ENCODE measurements at places on chromosomes 6 and 20. TPM values are rescaled to one million over a fixed set of nuclear protein-coding genes. Genes with fewer than 3 reads are reported as not detected.

Gene MMS22L
- total RNA-seq = 11.2 TPM

Gene EYS
- total RNA-seq = not detected

Gene NOTCH4
- 1.5 TPM for total RNA-seq

Gene OXT
- total RNA-seq = 3.0 TPM

- no peak for DNase-seq
- H3K27me3 ChIP-seq = no peaks in the 10 kb centered on the region
- no peaks in the 10 kb centered on the region for H3K4me1 ChIP-seq
- no peak overlapping the region for H3K27ac ChIP-seq
- peaks cover 55% of the 10 kb centered on the region for H3K36me3 ChIP-seq
These were observed 3.3 kb upstream of the GNRH2 start for GRCh38 chr20:3040086-3040485.

GRCh38 chr20:4936851-4937406, 64.4 kb downstream of the SLC23A2 start:
- DNase-seq = no peak
- no peaks in the 10 kb centered on the region for H3K4me1 ChIP-seq
- no peaks in the 10 kb centered on the region for H3K27me3 ChIP-seq
- H3K27ac ChIP-seq = no peak overlapping the region

GRCh38 chr6:21180155-21180554, 413.4 kb upstream of the SOX4 start:
- no peak for DNase-seq
- H3K4me3 ChIP-seq = no peak overlapping the region
- no peaks in the 10 kb centered on the region for H3K27me3 ChIP-seq
- no peaks in the 10 kb centered on the region for H3K36me3 ChIP-seq

- H3K4me1 ChIP-seq = no peaks in the 10 kb centered on the region
- no peak overlapping the region for H3K27ac ChIP-seq
- no peak overlapping the region for H3K4me3 ChIP-seq
- H3K27me3 ChIP-seq = peaks cover 3% of the 10 kb centered on the region
These were observed 140.2 kb upstream of the PHACTR1 start for GRCh38 chr6:12576389-12576788.

DNA sequence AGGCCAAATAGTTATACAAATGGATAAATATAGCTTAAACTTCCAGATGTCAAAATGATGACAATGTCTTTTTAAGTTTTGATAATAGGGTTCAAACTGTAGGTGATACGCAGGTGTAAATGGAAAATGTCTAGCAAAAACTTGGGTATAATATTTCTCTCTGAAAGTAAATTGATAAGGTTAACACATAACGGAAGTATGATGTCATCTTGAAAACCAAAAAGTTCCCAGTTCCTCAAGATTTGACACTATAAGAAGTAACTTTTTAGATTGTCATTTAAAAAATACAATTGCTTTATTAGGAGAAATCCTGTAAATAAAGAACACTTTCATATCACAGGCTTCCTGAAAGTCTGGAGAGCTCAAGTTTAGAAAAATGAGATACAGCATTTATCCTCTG, 483.4 kb downstream of the FRK start:
- no peak overlapping the region for H3K4me3 ChIP-seq
- no peak for DNase-seq
- H3K27ac ChIP-seq = no peak overlapping the region
- H3K27me3 ChIP-seq = no peaks in the 10 kb centered on the region
- no peaks in the 10 kb centered on the region for H3K36me3 ChIP-seq

GRCh38 chr20:37627060-37627766, 66.6 kb upstream of the CTNNBL1 start:
- H3K27ac ChIP-seq = no peak overlapping the region
- H3K36me3 ChIP-seq = no peaks in the 10 kb centered on the region
- H3K27me3 ChIP-seq = peaks cover 7% of the 10 kb centered on the region
- H3K4me1 ChIP-seq = no peaks in the 10 kb centered on the region
- no peak for DNase-seq
- H3K4me3 ChIP-seq = no peak overlapping the region

Data from T-cell (primary cell).